ENCODE measurements at places on chromosomes 12 and 14.

DNA sequence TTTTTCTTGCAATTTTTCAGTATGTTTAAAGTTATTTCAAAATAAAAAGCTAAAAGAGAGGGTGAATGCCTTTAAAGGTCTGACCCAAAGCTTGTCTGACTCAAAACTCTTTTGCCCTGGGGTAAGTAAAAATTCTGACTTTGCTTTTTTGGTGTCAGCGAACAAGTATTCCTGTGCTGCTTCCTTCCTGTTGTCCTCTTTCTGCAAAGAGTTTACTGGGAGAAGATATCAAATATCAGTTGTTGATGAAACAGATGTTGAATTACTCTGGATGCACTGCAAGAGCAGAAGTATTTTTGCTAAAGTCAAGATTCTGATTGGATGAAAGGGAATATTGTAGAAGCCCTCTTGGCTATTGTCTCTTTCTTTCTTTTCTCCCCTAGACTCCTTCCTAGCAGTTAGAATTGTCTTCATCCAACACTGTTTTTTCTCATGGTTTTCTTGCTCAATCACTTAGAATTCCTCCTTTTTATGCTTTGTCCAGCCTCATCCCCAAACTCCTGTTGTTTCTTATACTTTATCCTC lies 62.0 kb downstream of the DACT1 start:
- no peak for DNase-seq

DNA sequence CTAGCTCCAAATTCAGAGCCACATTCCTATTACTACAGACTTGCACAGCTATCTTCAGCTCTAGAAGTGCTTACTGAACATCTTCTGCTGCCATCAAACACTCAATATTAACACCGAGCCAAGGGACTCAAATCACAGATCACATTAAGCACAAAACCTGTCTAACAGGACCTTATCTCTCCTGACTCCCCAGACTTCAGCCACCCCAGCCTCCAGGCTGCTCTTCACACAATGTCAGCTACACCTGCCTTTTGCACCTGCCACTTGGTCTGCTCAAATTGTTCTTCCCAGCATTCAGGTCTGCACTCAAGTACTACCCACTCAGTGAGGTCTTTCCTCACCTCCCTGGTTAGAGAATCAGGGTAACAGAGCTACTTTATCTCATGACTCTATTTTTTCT lies 57.1 kb downstream of the GALC start:
- no peak for DNase-seq

- no peak for DNase-seq
Observed at GRCh38 chr12:104873374-104873773, 84.7 kb downstream of the SLC41A2 start.

- DNase-seq: peak; percentile 50
Observed at GRCh38 chr12:96986883-96987523, 79.9 kb downstream of the NEDD1 start.

DNA sequence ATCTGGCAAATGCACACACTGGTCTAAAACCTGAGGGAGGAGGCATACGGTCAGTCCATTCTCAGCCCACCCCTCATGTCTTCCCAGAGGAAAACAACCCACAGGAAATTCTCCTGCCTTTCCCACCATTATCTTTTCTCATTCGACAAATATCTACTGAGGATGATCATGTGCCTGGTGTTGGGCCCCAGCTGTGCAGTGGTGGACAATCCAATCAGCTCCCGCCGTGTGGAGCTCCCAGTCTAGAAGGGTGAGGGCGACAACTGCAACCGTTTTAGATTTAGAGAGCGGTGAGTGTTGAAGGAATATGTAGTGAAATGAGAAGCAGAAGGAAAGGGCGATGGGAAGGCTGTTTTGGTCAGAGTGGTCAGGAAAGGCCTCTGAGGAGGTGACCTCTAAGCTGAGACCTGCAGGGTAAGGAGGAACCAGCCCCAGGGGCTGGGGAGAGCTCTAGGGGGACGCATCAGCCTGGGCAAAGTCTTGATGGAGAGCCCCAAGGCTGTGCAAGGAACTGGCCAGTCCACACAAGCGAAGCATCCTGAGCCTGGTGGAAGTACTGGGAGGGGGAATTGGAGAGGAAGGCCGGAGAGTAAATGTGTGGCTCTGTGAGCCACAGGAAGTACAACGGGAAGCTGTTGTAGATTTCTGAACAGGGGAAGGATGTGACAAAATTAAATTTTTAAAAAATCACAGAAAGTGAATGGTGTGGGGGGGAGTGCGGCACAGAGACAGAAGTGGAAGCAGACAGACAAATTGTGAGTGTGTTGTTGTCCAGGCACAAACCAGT lies 192.8 kb downstream of the NTF3 start:
- no peak for DNase-seq

GRCh38 chr12:110223777-110224378 lies 57.2 kb upstream of the ATP2A2 start:
- peak; percentile 98 for DNase-seq

- no peak for DNase-seq
Observed at GRCh38 chr12:46103559-46104383, 113.4 kb upstream of the SCAF11 start.

GRCh38 chr14:74346341-74346740 lies 1.9 kb upstream of the VRTN start:
- no peak for DNase-seq

DNA sequence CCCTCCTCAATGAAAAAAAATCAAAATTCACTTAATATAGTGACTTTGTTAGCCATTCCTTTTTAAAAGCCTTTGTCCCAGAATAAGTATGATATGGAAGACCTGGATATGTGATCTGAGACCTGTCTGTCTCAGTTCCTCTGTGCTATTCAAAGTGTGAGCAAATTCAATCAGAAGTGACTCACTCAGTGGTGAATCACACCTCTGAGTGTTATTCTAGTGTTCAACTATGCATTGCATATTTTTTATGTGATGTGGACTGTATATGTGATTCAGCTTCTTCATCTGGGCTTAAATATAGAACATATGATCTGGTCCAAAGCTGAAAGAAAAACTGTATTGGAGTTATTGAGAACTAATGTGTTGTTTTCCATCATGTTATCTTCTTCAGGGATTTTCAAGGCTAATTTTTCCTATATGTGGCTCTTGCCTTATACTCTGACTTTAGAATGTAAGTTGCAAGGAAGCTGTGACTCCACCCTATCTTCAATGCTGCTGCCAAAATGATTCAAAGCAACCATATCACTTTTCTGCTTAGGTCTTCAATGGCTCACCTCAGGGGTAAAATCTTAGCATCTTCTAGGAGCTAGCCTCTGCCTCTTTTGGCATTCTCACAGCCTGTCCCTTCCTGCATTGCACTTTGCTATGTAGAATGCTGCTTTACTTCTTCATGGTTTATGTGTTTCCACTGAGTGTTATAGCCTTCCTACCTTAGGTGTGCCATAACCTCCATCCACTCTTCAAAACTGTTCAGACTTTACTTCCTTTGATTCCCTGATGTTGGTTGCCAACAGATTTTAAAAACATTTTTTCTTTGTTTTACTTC lies 169.8 kb downstream of the OTOGL start:
- peak; percentile 82 for DNase-seq

DNA sequence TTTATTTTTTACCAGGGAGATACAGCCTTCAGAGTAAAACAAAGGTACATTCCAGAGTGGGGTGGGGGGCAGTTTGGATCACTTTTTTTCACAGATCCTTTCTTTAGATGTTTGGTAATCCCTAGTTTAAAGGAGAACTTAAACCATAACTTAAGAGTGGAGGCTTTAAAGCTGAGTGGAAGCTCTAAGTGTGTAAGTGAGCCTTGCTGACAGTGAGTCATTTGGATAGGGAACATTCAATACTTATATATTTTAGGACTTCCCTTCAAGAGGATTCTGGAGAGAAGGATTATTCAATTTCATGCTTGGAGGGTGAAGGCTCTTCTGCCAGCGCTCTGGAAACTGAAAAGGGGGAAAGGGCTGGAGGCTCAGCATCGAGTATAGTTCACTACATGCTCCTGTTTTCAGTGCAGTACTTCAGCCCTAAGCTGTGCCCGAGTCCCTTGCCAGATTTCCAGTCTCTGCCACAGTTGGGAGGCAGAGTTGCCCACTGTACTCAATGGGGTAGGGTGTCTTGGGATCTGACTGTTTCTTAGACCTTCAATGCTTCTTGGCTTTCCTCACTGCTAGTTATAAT lies 8.4 kb downstream of the PRKAG1 start:
- no peak for DNase-seq

DNA sequence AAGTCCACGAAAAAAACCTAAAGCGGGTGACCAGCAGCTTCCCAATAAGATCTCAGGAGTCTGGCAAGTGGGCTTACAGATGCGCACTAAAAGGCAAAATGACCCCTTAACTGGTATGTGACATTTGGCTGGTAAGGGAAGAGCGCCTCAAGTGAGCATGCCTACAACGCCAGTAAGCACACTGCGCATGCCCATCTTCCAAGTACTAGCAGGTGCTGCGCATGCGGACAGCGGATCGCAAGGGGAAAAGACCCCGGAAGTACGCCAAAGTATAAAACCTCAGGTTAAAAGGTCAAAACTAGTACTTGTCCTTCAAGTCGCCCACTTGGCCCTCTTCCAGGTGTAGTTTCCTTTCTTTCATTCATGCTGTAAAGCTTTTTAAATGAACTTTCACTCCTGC lies 518.5 kb upstream of the MDGA2 start:
- no peak for DNase-seq

DNA sequence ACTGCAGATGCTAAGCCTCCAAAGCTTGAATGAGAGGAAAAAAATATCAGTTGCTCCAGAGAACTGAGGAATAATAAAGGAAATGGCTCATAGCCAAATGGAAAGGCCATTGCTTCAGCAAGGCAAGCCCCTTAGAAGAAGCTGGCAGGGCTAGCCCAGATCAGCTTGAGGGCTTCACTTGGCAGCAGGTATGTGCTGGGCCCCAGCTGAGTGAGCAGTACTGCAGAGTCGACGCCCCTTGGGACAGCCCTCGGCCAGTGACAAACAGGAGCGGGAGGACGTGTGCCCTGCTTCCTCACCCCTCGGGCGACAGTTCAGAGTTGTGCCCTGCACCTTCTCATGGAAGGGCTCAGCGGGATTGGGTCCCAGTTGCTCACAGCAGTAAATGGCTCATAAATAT lies 1031.2 kb upstream of the TMEM132C start:
- DNase-seq: no peak

DNA sequence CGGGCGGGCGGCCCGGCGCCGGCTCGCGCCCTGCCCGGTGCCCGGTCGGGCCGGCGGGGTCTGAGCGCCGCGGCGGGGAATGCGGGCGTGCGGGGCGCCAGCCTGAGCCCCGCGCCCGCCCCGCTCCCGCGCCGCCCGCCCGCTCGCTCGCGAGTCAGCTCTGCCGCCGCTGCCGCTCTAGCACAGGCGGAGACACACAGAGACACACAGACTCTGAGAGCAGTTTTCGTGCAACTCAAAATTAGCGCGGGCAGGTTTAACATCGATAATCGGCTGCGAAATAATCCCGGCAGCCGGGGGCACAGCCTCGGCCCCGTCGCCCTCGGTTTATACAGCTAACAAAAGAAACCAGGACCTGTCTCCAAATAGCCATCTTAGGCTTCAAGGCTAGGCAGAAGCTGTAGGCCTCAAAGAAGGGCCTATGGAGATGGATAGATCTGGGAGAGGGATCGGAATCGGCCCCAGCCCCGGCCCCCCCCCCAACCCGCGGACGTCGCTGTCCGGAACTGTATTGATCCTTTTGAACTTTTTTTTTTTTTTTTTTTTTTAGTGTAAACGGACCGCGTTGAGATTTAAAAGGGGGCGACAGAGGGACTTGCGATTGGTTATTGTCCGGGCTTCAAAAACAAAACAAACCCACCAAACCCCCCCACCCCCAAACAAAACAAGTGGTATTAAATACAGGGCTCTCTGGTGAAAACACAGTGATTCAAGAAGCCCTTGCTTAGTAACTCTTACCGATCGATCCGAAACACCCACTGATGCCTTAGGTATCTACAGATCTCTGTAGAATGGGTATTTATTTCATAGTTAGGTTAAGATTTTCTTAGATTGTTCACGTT lies 1.1 kb downstream of the ARID2 start:
- DNase-seq: peak; percentile 66

GRCh38 chr14:91143862-91144261 lies 30.0 kb downstream of the DGLUCY start:
- DNase-seq: no peak

DNA sequence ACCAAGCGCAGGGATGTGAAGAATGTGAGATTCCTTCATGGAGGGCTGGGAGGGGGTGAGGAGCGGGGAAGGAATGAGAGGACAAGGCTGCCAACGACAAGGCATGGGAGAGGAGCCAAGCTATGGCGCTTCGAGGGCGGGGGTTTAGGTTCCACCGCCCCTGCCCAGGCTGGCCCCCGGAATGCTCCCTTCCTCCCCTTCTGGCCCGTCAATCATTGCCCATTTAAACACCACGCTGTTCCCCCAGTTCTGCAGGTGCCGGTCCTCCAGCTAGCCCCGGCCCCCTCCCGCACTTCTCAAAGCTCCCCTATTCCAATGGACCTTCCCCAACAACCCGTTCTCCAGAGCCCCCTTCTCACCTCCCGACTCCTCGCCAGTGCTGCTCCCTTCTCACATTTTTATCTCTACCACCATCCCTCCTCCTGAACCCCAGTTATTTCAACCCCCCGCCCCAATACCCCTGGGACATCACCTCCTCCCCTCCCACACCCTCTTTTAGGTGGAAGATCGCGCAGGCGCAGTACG lies 428 bp downstream of the RNF41 start:
- peak; percentile 67 for DNase-seq

GRCh38 chr12:121775501-121775900 lies 18.0 kb downstream of the RHOF start:
- no peak for DNase-seq

DNA sequence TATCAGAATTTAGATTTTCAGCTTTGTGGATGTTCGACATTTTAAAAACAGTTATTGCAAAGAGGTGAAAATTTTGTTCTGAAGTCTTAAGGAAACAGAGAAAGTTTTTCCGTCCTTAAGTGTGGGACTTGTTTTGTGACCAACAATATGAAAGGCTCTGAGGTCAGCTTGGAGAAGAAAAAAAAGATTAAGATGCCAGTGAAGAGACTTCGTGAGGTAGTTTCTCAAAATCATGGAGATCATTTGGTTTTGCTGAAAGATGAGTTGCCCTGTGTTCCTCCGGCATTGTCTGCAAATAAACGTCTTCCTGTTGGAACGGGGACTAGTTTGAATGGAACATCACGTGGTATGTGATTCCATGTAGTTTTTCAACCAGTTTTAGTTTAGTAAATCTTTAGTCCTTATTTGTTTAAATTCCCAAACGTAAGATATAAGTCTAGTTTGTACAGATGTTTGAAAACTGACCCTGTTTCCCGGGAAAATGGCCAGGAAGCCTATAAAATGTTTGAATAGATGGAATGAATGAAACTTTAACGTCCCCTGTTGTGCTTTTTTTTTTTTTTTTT lies 682 bp downstream of the KIAA0586 start:
- peak; percentile 57 for DNase-seq
